Activated gamma-delta T cell treated with Interleukin-2 at 50 U/mL for 16 hours (primary cell): ENCODE measurements at places on chromosomes 11 and 22.

GRCh38 chr22:24355574-24355973 is 71.8 kb upstream of the ADORA2A start:
- DNase-seq: no peak

DNA sequence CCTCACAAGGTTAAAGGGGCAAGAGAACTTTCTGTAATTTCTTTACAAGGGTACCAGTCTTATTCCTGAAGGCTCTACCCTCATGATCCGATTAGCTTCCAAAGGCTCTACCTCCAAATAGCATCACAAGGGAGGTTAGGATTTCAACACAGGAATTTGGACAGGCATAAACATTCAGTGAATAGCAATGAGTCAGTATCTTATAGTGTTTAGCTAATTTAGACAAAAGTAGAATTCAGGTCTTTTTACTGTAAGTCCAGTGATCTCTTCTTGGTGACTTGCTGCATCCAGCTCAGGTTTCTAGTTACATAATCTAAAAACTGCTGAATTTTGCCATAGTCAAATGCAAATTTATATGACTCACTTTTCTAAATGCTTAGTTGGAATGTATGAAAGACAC is 1995.6 kb upstream of the RAG2 start:
- DNase-seq: no peak

GRCh38 chr11:133710681-133711240 is 134.6 kb downstream of the SPATA19 start:
- DNase-seq: no peak

GRCh38 chr22:30239488-30240405 is 6.8 kb downstream of the LIF start:
- no peak for DNase-seq

GRCh38 chr11:43392713-43393112 is 34.0 kb downstream of the TTC17 start:
- DNase-seq: no peak

GRCh38 chr11:15276621-15277020 is 161.9 kb downstream of the INSC start:
- DNase-seq: no peak

GRCh38 chr11:47508240-47508957 is 44.5 kb downstream of the CELF1 start:
- no peak for DNase-seq

DNA sequence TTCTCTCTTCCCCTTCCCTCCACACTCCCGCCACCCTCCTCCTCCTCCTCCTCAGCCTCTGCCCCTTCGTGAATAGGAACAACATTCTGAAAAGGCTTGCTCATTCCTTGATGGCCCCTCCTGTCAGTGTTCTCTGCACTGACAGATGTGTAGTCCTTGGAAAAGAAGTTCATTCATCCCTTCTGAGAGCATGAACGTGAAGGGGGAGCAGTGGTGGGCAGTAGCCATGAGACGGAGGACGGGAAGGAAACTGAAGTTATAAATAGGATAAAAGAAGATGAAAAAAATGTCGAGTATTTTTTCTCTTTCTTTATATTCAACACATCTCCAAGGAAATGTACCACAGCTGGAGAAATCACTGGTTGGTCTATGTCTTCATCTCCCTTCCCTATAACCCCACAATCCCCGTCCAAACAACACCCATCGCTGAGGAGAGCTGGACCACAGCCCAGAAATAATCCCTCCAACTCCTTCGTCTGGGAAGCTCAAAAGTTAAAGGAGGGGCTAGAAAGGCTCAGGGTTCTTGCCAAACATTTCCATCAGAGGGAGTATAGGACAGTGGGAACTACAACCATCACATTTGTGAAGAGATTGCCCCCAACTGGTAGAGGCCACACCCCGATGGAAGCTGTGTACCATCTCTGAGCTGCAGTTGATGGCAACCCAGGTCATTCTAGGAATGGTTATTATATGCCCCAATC is 33.5 kb downstream of the ETS1 start:
- no peak for DNase-seq

DNA sequence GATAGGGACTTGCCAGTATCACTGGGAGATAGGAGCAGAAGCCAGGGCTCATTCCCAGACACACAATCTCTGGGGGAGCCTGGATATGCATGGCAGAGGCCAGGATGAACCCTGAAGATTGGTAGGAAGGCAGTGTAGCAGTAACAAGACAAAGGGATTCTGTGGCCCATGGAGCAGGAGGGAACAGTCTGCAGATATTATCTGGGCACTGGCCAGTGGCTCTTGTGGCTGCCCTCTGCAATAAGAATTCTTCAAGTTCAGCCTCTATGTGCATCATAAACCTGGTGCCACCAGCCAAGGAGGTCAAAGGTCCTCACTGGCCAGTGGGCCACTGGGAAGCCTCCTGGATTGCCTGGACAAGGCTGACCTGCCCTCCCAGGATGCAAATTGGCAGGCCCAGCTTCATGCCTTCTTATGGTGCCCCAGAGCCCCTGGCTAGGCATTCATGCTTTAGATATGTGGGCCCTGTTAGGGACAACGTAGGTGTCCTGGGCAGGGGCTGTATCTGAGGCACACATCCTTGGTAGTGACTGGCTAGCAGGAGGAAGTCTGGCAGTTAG is 29.2 kb downstream of the KCNQ1OT1 start:
- DNase-seq: no peak

- DNase-seq: no peak
Observed at GRCh38 chr11:4065086-4065485, 29.5 kb upstream of the RRM1 start.
